ENCODE measurements at places on chromosomes 11 and 22. TPM values are rescaled to one million over a fixed set of nuclear protein-coding genes. Genes with fewer than 3 reads are reported as not detected.

GRCh38 chr11:35992548-35992947 is 48.7 kb downstream of the LDLRAD3 start:
- DNase-seq, result no peak

DNA sequence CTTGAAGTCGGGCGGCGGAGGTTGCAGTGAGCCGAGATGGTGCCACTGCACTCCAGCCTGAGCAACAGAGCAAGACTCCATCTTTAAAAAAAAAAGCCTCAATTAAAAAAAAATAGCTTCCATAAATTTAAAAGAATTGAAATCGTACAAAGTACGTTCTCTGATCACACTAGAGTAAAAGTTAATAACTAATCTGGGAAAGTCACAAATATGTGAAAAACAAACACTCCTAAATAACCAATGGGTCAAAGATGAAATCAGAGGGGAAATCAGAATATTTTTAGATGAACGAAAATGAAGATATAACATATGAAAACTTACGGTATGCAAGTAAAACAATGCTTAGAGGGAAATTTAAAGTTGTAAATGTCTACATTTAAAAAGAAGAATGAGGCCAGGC is 19.8 kb downstream of the NEFH start:
- no peak for DNase-seq

The OR2D2 gene
- polyA plus RNA-seq, result not detected

The GPR83 gene
- 0.23 TPM for polyA plus RNA-seq

The MYO7A gene
- 4.0 TPM for polyA plus RNA-seq

The MS4A6E gene
- not detected for polyA plus RNA-seq

The MUC2 gene
- polyA plus RNA-seq, result 0.01 TPM

The OR51B4 gene
- polyA plus RNA-seq, result not detected

- no peak for DNase-seq
These were observed 5.3 kb downstream of the FXYD6 start for GRCh38 chr11:117871160-117871559.

- DNase-seq, result no peak
These were observed 26.8 kb downstream of the TENM4 start for GRCh38 chr11:79414041-79414440.

The ALDH3B2 gene
- polyA plus RNA-seq, result not detected

DNA sequence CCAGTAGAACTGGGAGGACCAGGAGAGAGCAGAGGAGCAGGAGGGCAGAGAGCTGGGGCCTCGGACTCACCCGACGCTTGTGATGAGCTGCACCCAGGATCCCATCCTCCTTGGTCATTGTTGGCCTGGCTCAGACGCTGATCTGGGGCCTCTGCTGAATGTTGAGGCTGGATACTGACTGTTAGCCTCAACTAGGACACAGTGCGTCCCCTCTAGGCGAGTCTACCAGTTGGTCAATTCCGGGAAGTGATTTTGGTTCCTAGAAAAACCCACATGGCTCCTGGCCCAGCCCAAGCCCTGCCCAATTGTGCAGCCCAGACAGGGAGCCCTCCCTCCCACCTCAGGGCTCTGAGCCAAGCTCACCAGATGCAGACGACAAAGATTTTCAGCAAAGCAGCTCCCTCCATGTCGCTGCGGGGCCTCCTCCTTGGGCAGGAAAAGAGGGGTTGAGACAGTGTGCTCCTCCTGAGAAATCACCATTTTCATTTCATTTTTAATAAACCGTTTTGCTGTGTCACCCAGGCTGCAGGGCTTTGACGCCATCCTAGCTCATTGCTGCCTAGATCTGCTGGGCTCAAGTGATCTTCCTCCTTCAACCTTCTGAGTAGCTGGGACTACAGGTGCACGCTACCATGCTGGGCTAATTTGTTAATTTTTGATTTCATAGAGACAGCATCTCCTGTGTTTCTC is at the start of gene APOL4:
Gene APOL4 (minus strand): TSS at position 180 of the 690 bp plus-strand sequence. CDS start 75 bp downstream, at position 105.
- peak; percentile 55 for DNase-seq

GRCh38 chr11:10823152-10823579 is 14.4 kb upstream of the EIF4G2 start:
- no peak for DNase-seq

The RHOG gene
- 22.7 TPM for polyA plus RNA-seq

The TESMIN gene
- 0.53 TPM for polyA plus RNA-seq

The DDX25 gene
- 0.59 TPM for polyA plus RNA-seq

GRCh38 chr11:15568440-15568839 is 453.7 kb downstream of the INSC start:
- no peak for DNase-seq

The ISX gene
- polyA plus RNA-seq, result not detected

The LMO1 gene
- polyA plus RNA-seq, result 4.0 TPM

DNA sequence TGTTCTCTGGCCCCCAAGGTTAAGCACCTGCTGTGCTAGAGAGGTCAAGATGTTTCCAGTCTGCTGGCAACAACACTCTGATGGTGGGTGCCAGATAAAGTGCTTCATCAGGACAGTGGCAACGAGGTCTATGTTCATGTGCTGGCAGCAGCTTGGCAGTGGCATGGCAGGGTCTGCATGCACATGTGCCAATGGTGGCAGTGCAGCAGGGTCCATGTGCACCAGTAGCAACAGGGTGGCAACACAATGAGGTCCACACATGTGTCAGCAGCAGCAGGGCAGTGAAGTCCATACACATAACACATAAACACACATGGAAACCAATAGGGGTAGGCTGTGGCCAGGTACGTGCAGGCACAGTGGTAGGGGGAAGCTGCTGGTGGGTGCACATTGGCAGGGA is 48.4 kb upstream of the FAR1 start:
- DNase-seq, result no peak

GRCh38 chr11:16973338-16973964 is 40.8 kb downstream of the PLEKHA7 start:
- no peak for DNase-seq

- DNase-seq, result no peak
These were observed 52.0 kb upstream of the ELF5 start for GRCh38 chr11:34565417-34566207.

DNA sequence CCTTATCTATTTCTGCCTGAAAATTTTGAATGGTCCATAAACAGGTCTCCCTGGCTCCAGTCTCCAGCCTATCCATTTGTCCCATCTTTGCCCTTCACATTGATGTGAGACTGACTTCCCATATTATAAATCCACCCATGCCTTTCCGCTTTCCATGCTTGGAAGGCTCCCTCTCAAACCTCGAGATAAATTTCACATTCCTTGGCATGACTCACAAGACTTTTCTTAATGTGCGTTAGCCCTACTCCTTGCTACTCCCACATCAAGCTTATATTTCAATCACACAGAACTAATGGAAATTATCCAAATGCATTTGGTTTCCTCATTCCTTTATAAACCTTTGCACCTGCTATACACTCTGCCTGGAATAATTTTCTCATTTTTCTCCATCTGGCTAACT is 163.7 kb upstream of the NTM start:
- DNase-seq, result no peak

- DNase-seq, result no peak
These were observed 28.1 kb downstream of the FGF4 start for GRCh38 chr11:69746752-69747742.

- peak; percentile 43 for DNase-seq
These were observed 10.7 kb downstream of the SMIM38 start for GRCh38 chr11:69166218-69167115.

- DNase-seq, result no peak
These were observed 6.8 kb downstream of the RNF214 start for GRCh38 chr11:117239295-117239694.

DNA sequence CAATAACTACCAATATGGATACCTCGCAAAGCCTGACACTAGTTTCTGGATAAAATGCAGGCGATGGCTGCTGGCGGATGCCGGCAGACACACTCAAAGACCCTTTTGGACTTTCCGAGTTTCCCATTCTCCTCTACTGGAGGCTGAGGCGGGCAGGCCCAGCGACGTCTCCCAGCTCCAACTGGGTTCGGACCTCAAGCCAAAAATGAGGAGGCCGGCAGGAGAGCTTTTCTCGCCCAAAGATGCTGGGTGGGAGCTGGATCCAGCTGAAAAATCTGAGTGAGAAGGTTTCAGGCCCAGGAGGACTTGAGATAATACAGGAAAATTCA is 428 bp upstream of the FEZ1 start:
- DNase-seq, result no peak

GRCh38 chr11:6611092-6611962 is 689 bp downstream of the TAF10 start:
- no peak for DNase-seq

- no peak for DNase-seq
These were observed 26.2 kb downstream of the OR2AG2 start for GRCh38 chr11:6745465-6746015.

- peak; percentile 8 for DNase-seq
These were observed 881.0 kb upstream of the TENM4 start for GRCh38 chr11:80321786-80322185.

GRCh38 chr11:2077061-2077802 is 62.0 kb downstream of the IGF2 start:
- no peak for DNase-seq

The ELF5 gene
- polyA plus RNA-seq, result not detected

GRCh38 chr11:68931911-68932310 is 28.2 kb downstream of the IGHMBP2 start:
- DNase-seq, result no peak

The RAG2 gene
- 0.19 TPM for polyA plus RNA-seq

DNA sequence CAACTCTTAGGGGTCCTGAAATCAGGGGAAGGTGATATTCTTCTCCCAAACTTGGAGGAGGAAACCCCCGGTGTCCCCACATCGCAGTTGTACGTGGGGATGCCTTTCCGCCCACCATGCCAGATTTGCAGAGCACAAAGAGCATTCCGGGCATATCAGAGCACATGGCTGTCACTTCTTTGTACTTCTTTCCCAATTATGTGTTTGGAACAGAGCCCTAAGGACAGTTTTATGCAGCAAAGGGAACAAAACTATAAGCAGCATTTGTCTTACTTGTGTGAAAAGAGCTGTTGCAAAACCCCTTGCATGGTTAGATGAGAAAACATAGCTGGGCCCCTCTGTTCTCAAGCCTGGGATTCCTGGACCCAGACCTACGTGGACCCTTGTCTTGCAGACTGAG is 41.2 kb downstream of the NTM start:
- no peak for DNase-seq

The C11orf42 gene
- polyA plus RNA-seq, result 0.24 TPM

DNA sequence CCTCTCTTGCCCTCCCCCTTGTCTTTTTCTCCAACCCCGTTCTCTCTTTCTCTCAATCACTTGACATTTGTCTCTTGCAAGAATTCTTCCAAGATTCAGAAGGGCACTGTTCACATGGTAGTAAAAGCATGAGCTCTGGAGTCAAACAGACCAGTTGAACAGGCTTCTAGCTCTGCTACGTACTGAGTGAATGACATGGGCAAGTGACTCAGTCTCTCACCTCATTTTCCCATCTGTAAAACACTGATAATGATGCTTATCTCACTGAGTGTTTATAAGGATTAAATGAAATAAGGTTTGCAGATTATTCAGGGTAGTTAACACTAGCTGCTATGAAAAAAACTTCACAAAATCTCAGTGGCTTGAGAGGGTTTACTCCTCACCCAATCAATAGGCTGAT is 5.9 kb upstream of the IL10RA start:
- DNase-seq, result no peak

The OR51A2 gene
- polyA plus RNA-seq, result not detected

GRCh38 chr11:15159085-15159484 is 44.4 kb downstream of the INSC start:
- DNase-seq, result no peak

- DNase-seq, result no peak
These were observed 628 bp upstream of the IGLL1 start for GRCh38 chr22:23580576-23581259.

- DNase-seq, result peak; percentile 55
These were observed 164.6 kb downstream of the ST3GAL4 start for GRCh38 chr11:126519764-126520734.

The PIWIL4 gene
- polyA plus RNA-seq, result 4.1 TPM

Measured in forelimb muscle (tissue), 1 donor.